A375 (cell line): ENCODE measurements at places on chromosomes 1 and 21. TPM values are rescaled to one million over a fixed set of nuclear protein-coding genes. Genes with fewer than 3 reads are reported as not detected.

TMEM82 gene
- total RNA-seq, result not detected in 2 replicates

MPL gene
- 1.7 TPM in 1 of 2 replicates, not detected in the other for total RNA-seq

C1QB gene
- total RNA-seq, result not detected in 2 replicates

ZNF648 gene
- 0.27 and 0.38 TPM in 2 replicates for total RNA-seq
